Stimulated activated CD8-positive, alpha-beta memory T cell treated with anti-CD3 and anti-CD28 coated beads, Interleukin-2, amount 100 ng/mL, for 1 hour (primary cell): ENCODE measurements at places on chromosomes 5 and 9.

GRCh38 chr9:120513825-120514396, 66.1 kb downstream of the CDK5RAP2 start:
- no peak for DNase-seq

DNA sequence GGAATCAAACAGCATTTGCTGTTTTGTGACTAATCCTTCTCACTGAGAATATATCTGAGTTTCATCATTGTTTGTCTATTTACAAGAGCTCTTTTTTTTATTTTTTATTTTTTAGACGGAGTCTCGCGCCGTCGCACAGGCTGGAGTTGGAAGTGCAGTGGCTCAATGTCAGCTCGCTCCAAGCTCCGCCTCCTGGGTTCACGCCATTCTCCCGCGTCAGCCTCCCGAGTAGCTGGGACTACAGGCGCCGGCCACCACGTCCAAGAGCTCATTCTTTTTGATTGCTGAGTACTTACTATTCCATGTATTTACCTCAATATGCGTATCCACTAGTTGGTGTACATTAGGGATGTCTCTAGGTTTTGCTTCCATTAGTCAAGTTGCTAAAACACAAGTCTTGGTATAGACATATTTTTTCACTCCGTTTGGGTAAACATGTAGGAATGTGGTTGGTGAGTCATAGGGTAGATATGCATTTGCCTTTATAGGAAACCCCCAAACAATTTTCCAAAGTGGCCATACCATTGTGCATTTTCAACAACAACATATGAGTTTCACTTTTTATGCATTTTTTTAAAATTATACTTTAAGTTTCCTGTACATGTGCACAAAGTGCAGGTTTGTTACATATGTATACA, 1005.0 kb upstream of the CDH10 start:
- DNase-seq = no peak

DNA sequence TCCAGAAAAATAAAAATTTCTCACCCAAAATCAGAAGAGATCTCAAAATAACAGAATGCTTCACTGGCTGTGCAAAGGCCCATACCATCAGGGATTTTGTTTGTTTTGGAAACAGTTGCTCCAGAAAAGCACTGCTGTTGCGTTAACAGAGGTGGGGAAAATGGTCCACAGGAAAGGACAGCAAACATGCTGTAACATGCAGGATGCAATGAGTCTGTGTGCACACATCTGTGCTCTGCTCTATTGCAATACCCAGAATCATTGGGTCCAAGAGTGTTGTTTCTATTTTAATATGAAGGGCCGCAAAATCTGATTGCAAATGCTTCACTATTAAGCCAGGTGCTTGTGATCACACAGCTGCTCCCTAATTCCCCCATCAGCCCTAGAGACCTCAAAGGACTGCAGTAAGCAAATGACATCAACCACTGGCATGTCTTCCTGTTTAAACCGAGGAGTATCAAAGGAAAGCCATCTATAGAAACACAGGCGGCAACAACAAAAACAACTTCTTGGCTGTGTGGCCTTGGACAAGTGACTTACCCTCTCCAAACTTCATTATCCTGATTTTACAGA, 141.0 kb downstream of the DCP2 start:
- no peak for DNase-seq

DNA sequence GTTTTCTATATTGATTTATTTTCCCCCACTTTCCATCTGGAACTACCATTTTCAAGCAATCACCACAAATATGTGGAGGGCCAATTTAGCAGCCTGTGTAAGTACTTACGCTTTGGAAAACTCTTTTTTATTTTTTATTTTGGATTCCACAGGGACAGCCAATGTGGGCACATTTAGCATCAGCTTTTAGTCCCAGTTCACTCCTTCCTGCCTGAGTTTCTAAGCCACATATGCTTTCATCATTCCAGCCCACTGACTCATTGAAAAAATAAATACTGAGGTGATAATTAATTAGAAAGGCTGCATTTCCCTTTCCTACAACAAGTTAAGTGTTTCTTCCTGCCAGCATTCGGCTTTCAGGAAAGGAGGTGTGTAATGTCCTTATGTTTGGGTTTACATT, 76.8 kb downstream of the TMEM167A start:
- no peak for DNase-seq

GRCh38 chr5:82884821-82885471, 192.2 kb downstream of the TMEM167A start:
- no peak for DNase-seq

DNA sequence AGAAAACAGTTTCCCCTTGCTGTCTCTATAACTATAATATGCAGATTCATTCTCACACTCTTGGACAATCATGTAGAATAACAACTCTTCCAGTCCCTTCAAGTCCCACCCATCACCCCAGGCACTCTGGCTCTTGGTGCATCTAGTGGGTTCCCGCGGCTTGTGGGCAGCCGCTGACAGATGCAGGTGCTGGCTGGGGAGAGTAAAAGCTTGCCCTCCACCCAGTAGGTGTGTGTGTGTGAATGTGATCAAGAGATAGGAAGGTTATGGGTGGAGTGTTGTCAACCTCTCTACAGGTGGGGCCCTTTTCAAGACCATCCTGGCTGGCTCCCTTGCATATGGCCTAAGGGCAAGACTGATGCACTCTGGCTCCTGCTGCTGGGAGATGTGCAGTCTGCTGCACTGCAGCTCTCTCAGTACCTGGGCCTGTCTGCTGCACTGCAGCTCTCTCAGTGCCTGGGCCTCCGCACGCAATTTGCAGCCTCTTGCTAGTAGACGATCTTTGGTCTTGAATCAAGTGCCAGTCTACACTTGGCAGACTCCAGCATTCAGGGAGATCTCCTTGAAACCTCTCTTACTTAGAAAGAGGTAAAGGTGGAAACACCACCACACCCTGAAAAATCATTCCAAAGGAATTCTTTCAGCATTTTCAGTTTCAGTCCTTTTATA, 189.7 kb upstream of the GDNF start:
- no peak for DNase-seq

- DNase-seq = no peak
Observed at GRCh38 chr9:7961076-7961475, 161.5 kb upstream of the DMAC1 start.

DNA sequence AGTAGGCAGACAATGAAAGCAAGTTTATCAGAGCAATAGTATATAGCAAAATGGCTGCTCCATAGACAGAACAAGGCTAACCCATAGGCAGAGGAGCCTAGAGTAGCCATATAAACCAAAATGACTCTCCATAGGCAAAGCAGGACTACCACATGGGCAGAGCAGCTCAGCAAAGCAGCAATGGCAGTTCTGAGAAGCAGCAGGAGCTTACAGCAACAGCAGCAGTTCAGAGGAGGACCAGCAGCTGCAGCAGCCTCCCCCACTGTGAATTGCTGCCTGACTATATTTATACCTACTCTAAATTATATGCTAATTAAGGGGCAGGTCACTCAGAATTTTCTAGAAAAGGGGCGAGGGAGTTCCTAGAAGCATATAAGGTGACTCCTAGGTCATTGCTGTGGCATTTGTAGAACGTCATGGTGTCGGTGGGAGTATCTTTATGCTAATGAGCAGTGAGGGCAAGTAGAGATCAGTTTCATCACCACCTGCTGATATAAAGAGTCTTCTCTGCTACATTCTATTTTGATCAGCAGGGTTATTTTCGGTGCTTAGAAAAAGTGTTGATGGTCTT, 1115.5 kb downstream of the DTWD2 start:
- no peak for DNase-seq

DNA sequence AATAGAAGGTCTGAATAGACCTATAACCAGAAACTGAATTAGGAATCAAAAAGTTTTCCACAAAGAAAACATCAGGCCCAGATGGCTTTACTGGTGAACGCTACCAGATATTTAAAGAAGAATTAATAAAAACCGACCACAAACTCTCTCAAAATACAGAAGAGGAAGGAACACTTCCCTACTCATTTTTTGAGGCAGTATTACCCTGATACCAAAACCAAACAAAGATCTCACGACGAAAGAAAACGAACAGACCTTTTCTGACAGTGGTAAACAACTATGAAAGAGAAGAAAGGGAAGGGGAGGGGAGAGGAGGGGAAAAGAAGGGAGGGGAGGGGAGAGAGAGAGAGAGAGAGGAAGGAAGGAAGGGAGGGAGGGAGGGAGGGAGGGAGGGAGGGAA, 13.5 kb downstream of the B4GALT1 start:
- DNase-seq = no peak

DNA sequence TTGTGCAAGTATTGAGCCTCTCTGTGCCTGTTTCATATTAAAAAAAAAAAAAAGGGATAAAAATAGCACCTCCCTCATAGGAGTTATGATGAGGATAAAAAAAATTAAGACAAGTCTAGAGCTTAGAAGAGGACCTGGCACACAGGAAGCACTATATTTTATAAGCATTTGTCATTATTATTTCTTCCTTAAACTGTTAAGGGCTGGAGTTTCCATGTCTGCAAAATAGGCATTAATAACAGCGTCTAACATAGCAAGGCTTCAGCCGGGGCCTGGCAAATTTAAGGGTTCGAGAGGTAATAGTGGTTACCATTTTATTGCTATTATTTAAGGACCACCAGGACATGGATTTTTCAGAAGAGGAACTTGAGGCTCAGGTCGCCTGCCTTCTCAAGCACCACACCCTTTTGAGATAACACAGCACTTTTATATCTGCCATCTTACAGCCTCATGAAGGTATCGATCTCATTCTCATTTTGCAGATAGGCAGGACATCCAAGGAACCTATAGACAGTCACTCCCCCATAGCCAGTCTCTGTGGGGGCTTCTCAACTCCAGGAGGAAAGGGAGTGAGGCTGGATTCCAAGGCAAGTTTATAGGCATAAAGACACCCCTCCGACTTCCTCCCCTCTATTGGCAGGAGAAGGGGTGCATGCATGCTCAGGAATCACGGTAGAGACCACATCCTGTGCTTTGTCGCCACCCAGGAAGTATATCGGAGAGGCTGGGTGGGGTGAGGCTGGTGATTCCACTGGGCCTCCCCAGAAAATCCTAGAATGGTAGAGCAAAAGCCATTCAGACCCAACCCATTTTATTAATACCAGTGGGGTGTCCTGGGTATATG, 2.4 kb downstream of the ANXA6 start:
- DNase-seq = no peak

DNA sequence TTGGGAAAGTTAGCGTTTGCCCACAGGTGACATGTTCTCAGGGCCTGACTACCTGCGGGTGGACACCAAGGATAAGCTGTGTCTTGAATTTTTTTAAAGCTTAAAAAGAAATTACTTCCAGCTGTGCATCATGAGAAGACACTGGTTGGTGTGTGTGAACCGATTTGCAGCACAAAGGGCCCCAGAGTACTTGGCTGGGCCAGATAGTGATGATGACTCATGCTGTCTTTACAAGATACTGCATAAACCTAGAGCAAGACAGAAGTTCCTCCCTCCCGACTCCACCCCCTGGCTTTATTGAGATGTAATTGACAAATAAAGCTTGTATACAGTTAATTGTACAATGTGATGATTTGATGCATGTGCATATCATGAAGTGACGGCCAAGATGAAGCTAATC, 212.8 kb downstream of the NXNL2 start:
- DNase-seq = no peak

DNA sequence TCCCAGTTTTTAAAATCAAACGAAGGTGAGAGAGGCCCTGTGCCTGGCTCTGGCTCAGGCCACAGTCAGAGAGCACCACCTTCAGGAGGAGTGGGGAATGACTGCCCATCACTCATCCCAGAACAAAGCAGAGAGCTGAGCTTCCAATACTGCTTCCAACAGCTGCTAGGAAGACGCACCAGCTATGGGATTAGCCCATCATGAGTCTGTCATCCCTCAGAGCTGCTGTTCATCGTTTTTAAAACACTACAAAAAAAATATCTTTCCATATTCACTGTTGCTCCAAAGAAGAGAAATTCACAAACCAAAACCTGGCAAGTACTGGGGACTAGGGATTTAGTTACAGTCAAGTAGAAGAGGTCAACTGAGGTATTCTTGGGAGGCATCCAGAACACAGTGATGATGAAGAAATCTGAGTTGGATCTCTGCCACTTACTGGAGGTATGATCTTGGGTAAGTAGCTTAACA, 102.4 kb downstream of the CDK5RAP2 start:
- no peak for DNase-seq
